IgD-negative memory B cell (primary cell): ENCODE measurements at places on chromosomes 2 and 18. TPM values are rescaled to one million over a fixed set of nuclear protein-coding genes. Genes with fewer than 3 reads are reported as not detected.

KHK gene
- 6.5 TPM for polyA plus RNA-seq

ACVR1C gene
- polyA plus RNA-seq, result 0.23 TPM

CWC22 gene
- 25.8 TPM for polyA plus RNA-seq

PIEZO2 gene
- polyA plus RNA-seq, result not detected

AGPS gene
- polyA plus RNA-seq, result 11.7 TPM

NR4A2 gene
- 22.7 TPM for polyA plus RNA-seq

MAPK4 gene
- not detected for polyA plus RNA-seq

XDH gene
- not detected for polyA plus RNA-seq

CGREF1 gene
- polyA plus RNA-seq, result not detected

FSHR gene
- not detected for polyA plus RNA-seq

RAB11FIP5 gene
- 4.8 TPM for polyA plus RNA-seq

CBLN2 gene
- not detected for polyA plus RNA-seq

ANKRD30BL gene
- polyA plus RNA-seq, result 0.64 TPM

CYP1B1 gene
- 0.20 TPM for polyA plus RNA-seq

TM4SF20 gene
- not detected for polyA plus RNA-seq

RESP18 gene
- polyA plus RNA-seq, result not detected

SATB2 gene
- polyA plus RNA-seq, result not detected

ARHGEF33 gene
- polyA plus RNA-seq, result not detected

KCNE4 gene
- not detected for polyA plus RNA-seq

SERPINB4 gene
- not detected for polyA plus RNA-seq

DAW1 gene
- polyA plus RNA-seq, result not detected

SALL3 gene
- polyA plus RNA-seq, result not detected

ARHGAP25 gene
- polyA plus RNA-seq, result 217 TPM

NT5DC4 gene
- polyA plus RNA-seq, result not detected

NBAS gene
- polyA plus RNA-seq, result 12.6 TPM

GCG gene
- polyA plus RNA-seq, result not detected

FOXI3 gene
- not detected for polyA plus RNA-seq

MYO5B gene
- 1.2 TPM for polyA plus RNA-seq

RAB6C gene
- not detected for polyA plus RNA-seq

DQX1 gene
- 0.70 TPM for polyA plus RNA-seq

LCLAT1 gene
- 14.3 TPM for polyA plus RNA-seq

SPDYA gene
- 0.30 TPM for polyA plus RNA-seq

ZSWIM2 gene
- not detected for polyA plus RNA-seq

GALNT1 gene
- polyA plus RNA-seq, result 15.5 TPM

GALNT3 gene
- polyA plus RNA-seq, result 4.1 TPM

RAB27B gene
- 1.1 TPM for polyA plus RNA-seq

SYT4 gene
- polyA plus RNA-seq, result not detected

MTCL1 gene
- 0.28 TPM for polyA plus RNA-seq

TOGARAM2 gene
- polyA plus RNA-seq, result 0.28 TPM

AOX1 gene
- not detected for polyA plus RNA-seq

UGT1A9 gene
- polyA plus RNA-seq, result not detected

CYS1 gene
- not detected for polyA plus RNA-seq

PPIG gene
- 92.5 TPM for polyA plus RNA-seq

NAT8 gene
- not detected for polyA plus RNA-seq

GAD1 gene
- polyA plus RNA-seq, result not detected

PJVK gene
- 0.15 TPM for polyA plus RNA-seq

CIB4 gene
- polyA plus RNA-seq, result not detected

MYL1 gene
- not detected for polyA plus RNA-seq

SERPINB7 gene
- not detected for polyA plus RNA-seq
